ENCODE measurements at places on chromosomes 2 and 18.

DNA sequence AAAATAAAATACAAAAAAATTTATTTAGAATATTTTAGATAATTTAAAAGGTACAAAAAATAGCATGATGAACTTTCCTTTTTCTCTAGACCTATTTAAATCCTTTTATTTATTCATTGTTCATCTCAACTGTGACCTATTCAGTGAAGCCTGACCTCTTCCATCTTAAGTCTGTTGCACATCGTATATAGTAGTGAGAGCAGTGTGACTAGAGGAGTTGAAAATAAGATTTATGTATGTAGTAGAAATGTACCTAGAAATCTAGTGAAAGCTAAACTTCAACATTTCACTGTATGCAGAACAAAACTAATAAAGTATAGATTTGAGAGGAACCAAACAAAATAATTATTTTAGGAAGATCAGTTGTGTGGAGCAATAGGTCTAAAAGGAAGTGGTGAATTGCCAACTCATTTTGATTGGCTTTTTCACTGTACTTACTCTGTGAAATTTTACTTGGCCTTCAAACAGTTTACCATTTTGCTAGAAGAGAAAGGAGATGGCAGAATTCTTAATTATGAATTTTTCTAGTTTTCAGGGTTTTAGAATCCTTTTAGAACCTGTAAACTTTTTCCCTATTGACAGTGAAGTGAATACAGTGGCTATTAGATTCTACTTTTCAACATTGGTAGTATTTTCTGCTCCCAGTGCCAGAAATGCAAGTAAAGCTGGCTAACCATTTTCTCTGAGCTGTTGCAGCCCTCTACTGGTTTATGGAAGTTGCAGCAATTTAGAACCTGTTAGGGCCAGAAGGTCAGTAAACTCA, 11.0 kb downstream of the ANKRD12 start:
- no peak for DNase-seq

- no peak for DNase-seq
These were observed 288.6 kb downstream of the EN1 start for GRCh38 chr2:118558846-118559245.

GRCh38 chr2:228374741-228375140, 193.3 kb upstream of the SPHKAP start:
- no peak for DNase-seq

- no peak for DNase-seq
These were observed 17.2 kb downstream of the BOK start for GRCh38 chr2:241575624-241576292.

DNA sequence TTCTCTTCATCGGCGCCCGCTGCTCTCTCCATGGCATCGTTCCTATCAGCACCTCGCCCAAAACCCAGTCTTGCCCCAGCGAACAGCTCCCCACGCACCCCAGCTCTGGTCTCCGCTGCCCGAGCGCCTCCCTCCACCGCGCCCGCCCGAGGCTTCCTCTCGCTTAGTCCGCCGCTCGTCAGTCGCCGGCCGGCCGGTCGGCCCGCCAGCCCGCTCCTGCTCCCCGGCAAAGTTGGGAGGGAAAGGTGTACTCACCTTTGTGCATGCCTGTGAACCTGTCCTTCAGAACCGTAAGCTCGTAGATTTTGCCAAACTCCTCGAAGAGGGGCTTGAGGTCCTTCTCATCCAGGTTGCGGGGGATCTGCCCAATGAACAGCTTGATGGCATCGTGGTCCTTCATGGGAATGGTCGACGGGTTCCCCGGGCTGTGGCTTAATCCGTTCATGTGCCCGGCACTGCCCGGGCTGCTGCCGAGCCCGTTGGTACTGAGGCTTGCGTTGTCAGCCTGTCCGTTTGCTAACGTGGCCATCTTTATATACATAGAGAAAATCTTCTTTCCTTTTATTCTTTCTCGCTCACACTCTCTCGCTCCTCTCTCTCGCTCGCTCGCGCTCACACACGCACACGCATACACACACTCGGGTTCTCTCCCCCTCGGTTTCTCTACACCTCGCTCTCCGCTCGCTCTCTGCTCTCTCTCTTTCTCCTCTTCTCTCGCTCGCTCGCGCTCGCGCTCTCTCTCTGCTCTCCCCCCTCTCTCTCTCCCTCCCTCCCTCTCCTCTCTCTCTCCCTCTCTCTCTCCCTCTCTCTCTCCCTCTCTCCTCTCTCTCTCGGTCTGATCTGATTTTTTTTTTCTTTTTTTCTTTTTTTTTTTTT, at the start of gene CELF4:
CELF4 (minus strand) TSS at position 698 of the 876 bp plus-strand sequence.
- no peak for DNase-seq

GRCh38 chr2:137929519-137929916, 34.8 kb upstream of the HNMT start:
- DNase-seq: no peak

GRCh38 chr2:232652505-232652851, 19.1 kb downstream of the EFHD1 start:
- no peak for DNase-seq

DNA sequence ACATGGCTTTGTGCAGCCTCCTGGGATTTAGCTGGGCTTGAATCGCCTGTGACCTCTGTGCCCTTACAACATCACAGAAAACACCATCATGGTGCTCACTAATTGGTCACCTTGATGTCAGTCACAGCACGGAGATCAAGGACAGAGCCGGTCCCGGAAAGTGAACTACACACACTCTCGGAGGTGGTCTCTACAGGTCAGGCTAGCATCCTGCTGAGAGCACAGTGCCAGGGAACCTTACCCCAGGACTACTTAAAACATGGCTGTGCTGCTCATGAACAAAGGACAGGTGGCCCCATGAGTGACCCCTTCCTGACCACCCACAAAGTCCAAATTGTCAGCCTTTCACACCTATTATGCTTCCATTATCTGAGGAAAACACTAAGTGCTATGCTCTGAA, 1782.1 kb upstream of the CELF4 start:
- DNase-seq: no peak

DNA sequence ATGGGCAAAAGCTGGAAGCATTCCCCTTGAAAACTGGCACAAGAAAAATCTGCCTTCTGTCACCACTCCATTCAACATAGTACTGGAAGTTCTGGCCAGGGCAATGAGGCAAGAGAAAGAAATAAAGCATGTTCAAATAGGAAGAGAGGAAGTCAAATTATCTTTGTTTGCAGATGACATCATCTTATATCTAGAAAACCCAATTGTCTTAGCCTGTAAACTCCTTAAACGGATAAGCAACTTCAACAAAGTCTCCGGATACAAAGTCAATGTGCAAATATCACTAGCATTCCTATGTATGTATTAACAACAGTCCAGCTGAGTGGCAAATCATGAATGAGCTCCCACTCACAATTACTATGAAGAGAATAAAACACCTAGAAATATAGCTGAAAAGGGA, 1579.3 kb downstream of the SUCLG1 start:
- DNase-seq: no peak

- no peak for DNase-seq
These were observed 103.4 kb upstream of the TFCP2L1 start for GRCh38 chr2:121388371-121388770.

DNA sequence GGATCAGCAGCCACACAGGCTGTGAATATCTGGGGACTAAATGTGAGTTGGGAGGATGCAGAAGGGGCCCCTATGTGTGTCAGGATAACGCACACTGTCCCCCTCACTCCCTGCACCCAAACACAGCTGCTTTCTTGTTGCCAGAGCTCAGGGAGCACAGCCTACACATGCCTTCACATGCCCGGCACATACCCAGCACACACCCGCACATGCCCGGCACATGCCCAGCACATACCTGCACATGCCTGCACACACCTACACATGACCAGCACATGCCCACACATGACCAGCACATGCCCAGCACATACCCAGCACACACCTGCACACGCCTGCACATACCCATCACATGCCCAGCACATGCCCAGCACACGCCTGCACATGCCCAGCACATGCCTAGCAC, 75.6 kb downstream of the TPO start:
- DNase-seq: no peak

- no peak for DNase-seq
These were observed 17.5 kb downstream of the CYRIA start for GRCh38 chr2:16647992-16648617.

DNA sequence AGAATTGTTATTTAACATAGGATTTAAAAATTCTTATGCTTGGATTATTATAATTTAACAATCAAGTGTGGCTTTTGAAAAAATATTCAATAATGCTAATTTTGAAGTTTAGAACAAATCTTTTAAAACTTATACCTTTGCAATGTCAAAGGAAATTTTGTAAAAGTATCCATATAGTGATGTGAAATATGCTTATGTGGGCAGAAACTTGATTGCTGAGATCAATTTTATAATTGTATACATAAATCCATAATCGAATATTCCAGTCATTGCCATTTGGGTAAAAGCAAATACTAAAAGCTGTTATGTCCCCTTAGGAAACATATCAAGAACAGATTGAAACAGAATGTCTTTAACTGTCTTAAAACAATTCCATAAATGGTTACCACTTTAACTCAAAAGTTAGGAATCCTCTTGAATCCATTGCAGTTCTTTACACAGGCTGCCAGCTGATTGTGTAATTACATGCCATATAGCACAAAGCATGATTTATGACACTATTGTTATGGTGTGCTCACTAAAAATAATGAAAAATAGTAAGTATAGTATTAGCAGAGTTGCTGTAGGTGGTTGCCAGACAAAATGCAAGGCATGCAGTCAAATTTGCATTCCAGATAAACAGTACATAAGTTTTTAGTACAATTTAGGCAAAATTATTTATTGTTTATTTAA, 24.2 kb downstream of the PLCL1 start:
- no peak for DNase-seq

DNA sequence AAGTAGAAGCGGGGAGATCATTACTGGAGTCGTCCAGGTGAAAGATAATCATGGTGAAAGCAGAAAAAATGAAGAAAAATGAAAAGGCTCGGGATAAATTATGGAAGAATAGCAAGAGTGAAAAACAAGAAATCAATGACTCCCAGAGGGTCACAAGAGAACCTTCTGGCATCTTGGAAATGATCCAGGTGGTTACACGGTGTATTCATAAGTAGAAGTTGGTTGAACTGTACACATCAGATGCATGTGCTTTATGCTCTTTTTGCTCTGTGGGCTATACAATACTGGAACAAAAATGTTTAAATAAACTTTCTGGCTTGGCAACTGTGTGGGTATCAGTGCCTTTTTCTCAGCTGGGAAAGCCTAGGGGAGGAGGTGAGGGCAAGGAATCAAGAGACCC, 348.9 kb downstream of the RND3 start:
- no peak for DNase-seq

DNA sequence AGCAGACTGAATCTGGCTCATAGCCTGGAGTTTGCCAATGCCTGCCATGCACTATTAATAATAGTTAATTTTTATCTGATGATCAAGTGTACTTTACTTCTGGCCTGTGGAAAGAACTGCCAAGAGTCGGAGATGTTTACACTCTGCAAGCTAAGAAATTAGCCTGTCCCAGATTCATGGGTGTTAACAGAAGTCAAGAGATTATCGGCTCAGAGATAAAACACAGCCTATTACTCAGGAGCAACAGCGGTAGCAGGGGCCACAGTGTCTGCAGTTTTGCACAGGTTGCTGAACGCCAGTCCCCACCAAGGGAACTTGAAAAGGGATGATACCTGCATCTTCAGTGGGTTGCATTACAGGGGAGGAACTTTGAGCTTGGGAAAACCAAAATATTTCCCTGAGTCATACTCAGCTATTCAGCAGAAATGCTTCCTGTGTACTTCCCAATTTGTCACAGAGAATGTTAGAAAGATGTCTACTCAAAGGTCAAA, 4.3 kb upstream of the ADI1 start:
- DNase-seq: no peak

DNA sequence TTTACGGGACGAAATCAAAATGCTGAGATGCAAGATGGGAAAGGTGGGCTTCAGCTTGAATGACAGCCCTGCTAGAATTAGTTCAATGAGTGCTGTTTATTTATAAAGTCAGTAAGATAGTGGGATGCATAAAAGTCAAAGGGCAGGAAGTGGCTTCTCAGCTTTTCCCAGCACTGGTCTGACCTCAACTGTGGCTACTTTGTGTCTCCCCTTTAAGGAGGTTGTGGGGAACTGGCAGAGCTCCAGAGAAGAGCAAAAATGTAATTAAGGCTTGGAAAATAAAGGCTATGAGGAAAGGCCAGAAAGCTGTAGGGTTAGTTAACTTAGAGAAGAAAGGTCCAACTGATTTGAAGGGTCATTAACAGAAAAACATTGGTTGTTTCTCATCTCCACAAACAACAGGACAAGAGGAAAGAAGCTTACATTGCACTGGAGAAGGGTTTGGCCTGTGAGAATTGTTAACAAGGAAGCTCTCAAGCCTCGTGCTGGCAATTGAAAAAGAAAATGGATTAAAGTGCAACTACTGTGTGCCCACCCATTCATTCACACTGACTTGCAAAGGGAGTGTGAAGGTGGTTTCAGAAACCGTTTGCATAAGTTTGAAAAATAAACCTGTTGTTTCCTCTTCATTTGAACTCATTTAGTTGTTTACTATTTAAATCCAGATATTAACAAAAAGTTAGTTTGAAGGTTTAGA, 68.8 kb upstream of the CD28 start:
- no peak for DNase-seq

DNA sequence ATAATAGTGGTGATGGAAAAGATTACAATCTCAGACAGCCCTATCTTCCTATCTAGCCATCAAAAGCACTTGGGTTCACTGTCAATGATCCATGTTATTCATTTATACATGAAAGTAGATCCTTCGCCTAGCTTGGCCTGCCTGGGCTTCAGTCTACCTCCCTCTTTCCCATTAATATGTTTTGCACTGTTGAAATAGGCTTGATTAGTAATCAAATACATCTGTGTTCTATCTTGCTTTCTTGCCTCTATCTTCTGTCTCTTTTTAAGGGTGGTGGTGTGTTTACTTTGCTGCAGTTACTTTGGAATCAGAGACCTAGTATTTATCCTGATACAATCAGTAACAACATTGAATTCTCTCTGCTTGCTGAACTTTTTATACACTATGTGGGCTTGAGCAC, 521.2 kb downstream of the TNS1 start:
- DNase-seq: no peak

All from stimulated activated CD4-positive, alpha-beta T cell treated with anti-CD3 and anti-CD28 coated beads, Interleukin-15, amount 100 ng/mL, for 1 hour (primary cell).